ENCODE measurements at places on chromosomes 4 and X. TPM values are rescaled to one million over a fixed set of nuclear protein-coding genes. Genes with fewer than 3 reads are reported as not detected.

Gene RTL3
- not detected for total RNA-seq

Gene S100G
- total RNA-seq = not detected

Gene PABPC5
- total RNA-seq = 4.3 TPM

Gene VMA21
- total RNA-seq = 31.9 TPM

Gene STS
- 3.5 TPM for total RNA-seq

Gene FAM47A
- total RNA-seq = 1.9 TPM

Gene RBM41
- total RNA-seq = 24.7 TPM

Gene EFHC2
- total RNA-seq = 8.2 TPM
